ENCODE measurements at places on chromosomes 1 and 21. TPM values are rescaled to one million over a fixed set of nuclear protein-coding genes. Genes with fewer than 3 reads are reported as not detected.

DNA sequence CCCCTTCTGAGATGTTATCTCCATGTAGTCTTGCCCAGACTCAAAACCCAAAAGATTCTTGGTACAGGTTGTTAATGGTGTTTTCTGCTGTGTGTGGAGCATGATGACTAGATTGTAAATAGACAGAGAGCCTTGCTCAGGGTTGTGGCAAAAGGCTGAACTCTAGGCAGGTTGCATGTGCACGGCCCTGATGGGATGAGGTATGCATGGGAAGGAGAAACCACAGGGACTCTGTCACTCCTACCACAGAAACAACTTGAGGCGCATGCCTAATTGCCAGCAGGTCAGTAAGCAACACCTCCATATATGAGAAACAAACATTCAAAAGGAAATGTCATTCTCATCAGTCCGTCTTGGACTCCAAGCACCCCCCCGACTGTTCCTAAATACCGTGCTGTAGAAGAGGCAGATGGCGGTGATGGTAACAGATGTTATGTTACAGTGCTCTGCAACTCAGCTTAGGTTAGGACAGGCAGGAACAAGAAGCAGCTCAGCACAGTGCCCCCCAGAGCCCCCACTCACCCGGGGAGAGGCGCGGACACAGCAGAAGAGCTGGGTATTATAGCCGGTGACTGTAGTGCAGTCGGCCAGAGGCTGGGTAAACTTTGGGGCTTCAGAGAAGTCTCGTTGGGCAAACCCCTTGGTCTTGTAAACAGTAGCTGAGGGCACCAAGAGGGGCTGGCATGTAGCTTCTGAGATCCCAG is 10.9 kb downstream of the MYBPHL start:
- no peak for DNase-seq
- no peak overlapping the region for H3K27ac ChIP-seq
- peaks cover 17% of the 10 kb centered on the region for H3K27me3 ChIP-seq
- H3K36me3 ChIP-seq = no peaks in the 10 kb centered on the region
- no peak overlapping the region for H3K4me3 ChIP-seq

DNA sequence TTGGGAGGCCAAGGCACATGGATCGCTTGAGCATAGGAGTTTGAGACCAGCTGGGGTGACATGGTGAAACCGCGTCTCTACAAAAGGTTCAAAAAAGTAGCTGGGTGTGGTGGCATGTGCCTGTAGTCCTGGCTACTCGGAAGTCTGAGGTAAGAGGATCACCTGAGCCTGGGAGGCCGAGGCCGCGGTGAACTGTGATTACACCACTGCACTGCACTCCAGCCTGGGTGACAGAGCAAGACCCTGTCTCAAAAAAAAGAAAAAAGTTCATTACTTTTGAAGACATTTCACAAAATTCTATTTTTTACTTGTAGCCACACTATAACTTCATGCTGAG is 2.1 kb upstream of the DENND2C start:
- H3K27ac ChIP-seq = no peak overlapping the region
- peaks cover 53% of the 10 kb centered on the region for H3K27me3 ChIP-seq
- no peaks in the 10 kb centered on the region for H3K4me1 ChIP-seq
- H3K36me3 ChIP-seq = no peaks in the 10 kb centered on the region
- DNase-seq = no peak
- no peak overlapping the region for H3K4me3 ChIP-seq

- no peak for DNase-seq
- peak overlapping the region; percentile 31 for H3K4me3 ChIP-seq
- no peaks in the 10 kb centered on the region for H3K36me3 ChIP-seq
- no peak overlapping the region for H3K27ac ChIP-seq
- no peaks in the 10 kb centered on the region for H3K27me3 ChIP-seq
- peaks cover 8% of the 10 kb centered on the region for H3K4me1 ChIP-seq
These were observed 124.2 kb upstream of the B3GALT2 start for GRCh38 chr1:193310564-193310963.

DNA sequence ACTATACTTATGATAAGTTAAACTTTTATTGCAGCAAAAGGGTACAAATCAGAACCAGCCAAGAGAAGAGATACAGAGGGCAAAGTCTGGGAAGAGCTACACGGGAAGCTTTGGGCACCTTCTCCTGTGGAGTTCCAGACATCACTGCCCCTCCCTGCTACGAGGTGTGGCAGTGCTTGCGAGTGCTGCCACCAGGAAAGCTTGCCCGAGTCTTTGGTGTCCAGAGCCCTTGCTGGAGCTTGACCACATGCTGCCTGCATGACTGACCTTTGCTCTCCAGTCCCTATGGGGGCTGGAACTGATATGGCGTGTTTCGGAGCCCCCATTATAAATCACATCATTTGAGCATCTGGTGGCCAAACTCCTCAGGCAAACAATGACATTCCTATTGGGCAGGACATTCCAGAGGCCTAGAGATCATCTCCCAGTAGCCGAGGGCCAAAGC is 23.4 kb downstream of the PLEKHO1 start:
- H3K36me3 ChIP-seq = no peaks in the 10 kb centered on the region
- DNase-seq = no peak
- no peak overlapping the region for H3K4me3 ChIP-seq

- H3K4me3 ChIP-seq = no peak overlapping the region
- peaks cover 22% of the 10 kb centered on the region for H3K4me1 ChIP-seq
- H3K27ac ChIP-seq = no peak overlapping the region
- no peaks in the 10 kb centered on the region for H3K36me3 ChIP-seq
- DNase-seq = peak; percentile 98
These were observed 10.3 kb upstream of the LEFTY1 start for GRCh38 chr1:225899044-225899925.

GRCh38 chr1:151635479-151636072 is 23.7 kb downstream of the SNX27 start:
- no peak overlapping the region for H3K4me3 ChIP-seq
- no peak overlapping the region for H3K27ac ChIP-seq
- DNase-seq = no peak
- peaks cover 1% of the 10 kb centered on the region for H3K36me3 ChIP-seq
- no peaks in the 10 kb centered on the region for H3K27me3 ChIP-seq

DNA sequence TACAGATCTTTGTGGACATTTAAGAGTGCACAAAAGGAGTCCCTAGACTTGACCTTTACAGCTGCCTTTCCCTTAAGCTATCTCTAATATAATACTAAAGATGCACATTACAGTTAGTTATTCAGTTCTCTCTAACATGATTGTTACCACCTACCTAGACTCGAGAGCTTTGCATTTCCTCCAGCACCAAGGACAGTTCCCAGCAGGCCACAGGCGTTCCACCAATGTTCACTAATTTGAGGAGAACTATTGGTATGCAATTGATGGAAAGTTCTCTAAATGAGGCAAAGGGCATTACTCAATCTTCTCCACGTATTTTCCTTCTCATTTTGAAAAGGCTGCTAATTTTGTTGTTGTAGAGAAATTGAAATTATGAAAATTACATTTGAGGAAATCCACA is 5.4 kb upstream of the NTNG1 start:
- no peaks in the 10 kb centered on the region for H3K4me1 ChIP-seq
- peaks cover 27% of the 10 kb centered on the region for H3K27me3 ChIP-seq

DNA sequence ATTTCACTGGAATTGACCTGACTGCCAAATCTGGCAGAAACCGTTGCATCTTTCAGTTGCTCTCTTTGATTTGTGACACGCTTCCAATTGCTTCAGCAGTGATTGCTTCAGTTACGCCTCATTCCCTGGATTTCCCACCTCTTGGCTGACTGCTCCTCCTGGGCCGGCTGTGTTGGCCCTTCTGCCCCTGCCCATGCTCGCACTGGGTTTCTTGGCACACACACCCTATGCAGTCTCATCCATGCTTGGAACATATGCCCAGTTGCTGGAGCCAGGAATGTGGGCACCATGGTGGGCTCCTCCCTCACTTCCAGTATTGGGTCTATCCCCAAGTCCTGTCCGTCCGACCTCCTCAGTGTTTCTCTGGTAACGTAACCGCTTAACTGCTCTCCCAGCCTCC is 2.2 kb upstream of the ZBTB21 start:
- H3K4me1 ChIP-seq = no peaks in the 10 kb centered on the region
- H3K4me3 ChIP-seq = peak overlapping the region; percentile 93
- H3K36me3 ChIP-seq = peaks cover 8% of the 10 kb centered on the region
- peaks cover 6% of the 10 kb centered on the region for H3K27me3 ChIP-seq
- no peak overlapping the region for H3K27ac ChIP-seq
- no peak for DNase-seq

GRCh38 chr1:12424793-12425192 is 193.2 kb downstream of the DHRS3 start:
- H3K4me3 ChIP-seq = no peak overlapping the region
- no peak for DNase-seq
- peaks cover 3% of the 10 kb centered on the region for H3K36me3 ChIP-seq
- H3K27me3 ChIP-seq = peaks cover 4% of the 10 kb centered on the region

GRCh38 chr1:114216431-114217173 is 62.9 kb upstream of the SYT6 start:
- no peaks in the 10 kb centered on the region for H3K36me3 ChIP-seq
- H3K4me3 ChIP-seq = no peak overlapping the region
- H3K27me3 ChIP-seq = peaks cover 55% of the 10 kb centered on the region
- DNase-seq = peak; percentile 26

DNA sequence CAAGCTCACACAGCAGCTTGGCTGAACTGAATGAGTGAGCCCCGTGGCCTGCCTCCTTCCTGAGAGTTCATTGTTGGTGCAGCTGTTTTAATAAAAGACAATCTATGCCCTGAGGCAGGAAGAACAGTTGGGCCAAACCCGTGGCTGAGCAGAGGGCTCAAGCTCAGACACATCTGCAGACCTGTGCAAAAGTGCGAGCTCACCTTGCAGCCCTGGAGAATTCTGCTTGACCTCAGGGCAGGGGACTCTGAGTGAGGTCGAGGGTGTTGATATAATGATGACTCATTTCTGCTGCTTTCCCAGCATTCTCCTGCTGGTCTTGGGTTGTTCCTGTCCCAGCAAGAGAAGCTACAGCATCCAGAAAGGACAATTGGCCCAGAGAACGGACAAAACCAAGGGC is 61.0 kb downstream of the ATP5PO start:
- no peaks in the 10 kb centered on the region for H3K36me3 ChIP-seq
- no peak for DNase-seq
- no peaks in the 10 kb centered on the region for H3K27me3 ChIP-seq
- no peak overlapping the region for H3K4me3 ChIP-seq

- H3K36me3 ChIP-seq = no peaks in the 10 kb centered on the region
- H3K4me3 ChIP-seq = no peak overlapping the region
- no peak overlapping the region for H3K27ac ChIP-seq
- H3K27me3 ChIP-seq = no peaks in the 10 kb centered on the region
These were observed 21.8 kb downstream of the MIS18A start for GRCh38 chr21:32256873-32257620.

Gene EVA1C
- not detected for total RNA-seq

Gene BLACAT1
- total RNA-seq = 7.7 TPM

Gene SAMD13
- total RNA-seq = 1.4 TPM

Gene GUK1
- 357 TPM for total RNA-seq

Gene MCL1
- 131 TPM for total RNA-seq

Gene SASS6
- total RNA-seq = 15.5 TPM

Gene RIPPLY3
- 15.6 TPM for total RNA-seq

Gene OR2T2
- not detected for total RNA-seq

Gene FAAP20
- total RNA-seq = 173 TPM

Gene C1orf167
- total RNA-seq = 0.95 TPM

Gene TAS1R1
- total RNA-seq = 0.51 TPM
